ENCODE measurements at places on chromosomes 2 and 18.

- DNase-seq: no peak
Observed at GRCh38 chr18:39561126-39561525, 1995.5 kb upstream of the CELF4 start.

DNA sequence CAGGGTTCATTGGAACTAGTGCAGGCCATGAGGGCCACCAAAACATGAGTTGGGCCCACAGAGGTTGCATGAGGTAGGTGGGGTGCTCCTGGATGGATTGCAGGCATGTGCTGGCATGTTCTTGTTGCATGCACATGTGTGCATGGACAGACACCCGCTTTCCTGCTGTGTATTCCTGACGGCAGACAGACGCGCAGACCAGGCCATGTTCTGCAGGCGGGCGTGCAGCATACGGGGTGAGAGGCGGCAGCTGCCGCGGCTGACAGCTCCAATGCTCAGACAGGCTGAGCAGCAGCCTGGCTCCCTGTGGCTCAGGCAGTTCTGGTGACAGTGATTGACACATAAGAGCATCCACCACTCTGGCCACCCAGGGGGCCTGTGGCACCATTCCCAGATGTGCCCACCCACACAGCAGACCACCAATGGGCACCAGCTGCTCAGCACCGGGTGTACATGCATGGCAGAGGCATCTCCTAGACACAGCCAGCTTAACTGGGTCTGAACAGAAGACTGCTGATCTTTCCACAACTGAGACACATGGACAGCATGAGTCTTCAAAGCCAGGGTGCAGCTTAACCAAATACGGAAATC lies 21.2 kb downstream of the HS1BP3 start:
- DNase-seq: no peak

- DNase-seq: no peak
Observed at GRCh38 chr18:55794288-55795052, 206.5 kb upstream of the TCF4 start.

- no peak for DNase-seq
Observed at GRCh38 chr2:203740871-203741281, 34.4 kb downstream of the CD28 start.

- DNase-seq: peak; percentile 33
Observed at GRCh38 chr2:128504246-128505149, 185.8 kb upstream of the HS6ST1 start.

DNA sequence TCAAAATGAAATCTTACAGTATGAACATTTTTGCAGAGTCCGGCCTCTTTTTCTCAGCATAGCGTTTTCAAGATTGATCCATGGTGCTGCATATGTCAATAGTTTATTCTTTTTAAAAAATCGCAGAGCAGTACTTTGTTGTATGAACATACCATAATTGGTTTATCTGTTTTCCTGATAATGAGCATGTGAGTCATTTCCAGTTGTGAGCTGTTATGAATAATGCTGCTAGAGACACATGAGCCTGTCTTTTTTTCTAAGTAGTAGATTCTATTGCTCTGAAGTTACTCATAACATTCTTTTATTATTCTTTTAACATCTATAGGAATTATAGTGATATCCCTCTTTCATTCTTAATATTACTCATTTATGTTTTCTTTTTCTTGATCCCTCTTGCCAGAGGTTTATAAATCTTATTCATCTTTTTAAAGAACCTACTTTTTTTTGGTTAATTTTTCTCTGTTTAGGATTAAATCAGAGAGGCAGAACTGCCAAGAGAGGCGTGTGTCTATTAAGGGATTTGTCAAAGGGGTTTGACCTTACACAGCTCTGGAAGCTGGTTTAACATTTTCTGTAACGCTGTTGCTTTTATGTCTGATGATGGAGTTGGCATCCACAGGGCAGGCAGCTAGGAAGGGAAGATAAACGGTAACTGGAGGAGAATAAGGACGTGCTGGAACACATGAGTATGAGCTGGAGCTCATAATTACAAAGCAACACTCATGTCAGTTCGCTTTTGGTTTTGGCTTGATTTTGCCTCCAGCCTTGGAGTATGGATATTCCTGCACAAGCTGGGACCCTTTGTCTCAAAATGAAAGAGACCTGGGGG lies 47.4 kb downstream of the MGAT5 start:
- DNase-seq: no peak

GRCh38 chr2:195561116-195561921 lies 95.7 kb upstream of the SLC39A10 start:
- DNase-seq: no peak

GRCh38 chr2:234546770-234547169 lies 49.9 kb upstream of the ARL4C start:
- no peak for DNase-seq

GRCh38 chr2:95021023-95021416 lies 4.5 kb upstream of the MAL start:
- no peak for DNase-seq

GRCh38 chr2:138267161-138267901 lies 234.2 kb upstream of the SPOPL start:
- DNase-seq: no peak
